Astrocyte (in vitro differentiated cells and primary cell): ENCODE measurements at places on chromosomes 4 and X. TPM values are rescaled to one million over a fixed set of nuclear protein-coding genes. Genes with fewer than 3 reads are reported as not detected.

DNA sequence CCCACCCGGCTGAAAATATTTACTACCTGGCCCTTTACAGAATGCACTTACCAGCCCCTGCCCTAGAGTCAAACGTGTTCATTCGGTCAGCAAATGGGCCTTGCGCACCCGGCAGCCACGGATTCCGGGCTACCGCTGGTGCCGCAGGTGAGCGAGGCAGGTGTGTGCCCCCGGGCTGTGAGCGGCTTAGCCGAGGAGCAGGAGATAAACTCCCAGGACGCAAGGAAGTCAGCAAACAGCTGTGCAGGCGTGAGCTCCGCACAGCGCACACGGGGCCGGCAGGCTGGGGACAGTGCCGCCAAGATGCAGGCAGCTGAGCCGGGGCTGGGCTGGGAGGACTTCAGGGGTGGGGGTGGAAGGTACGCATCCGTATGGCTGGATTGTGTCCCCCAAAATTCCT, 211.2 kb upstream of the PSAPL1 start:
- DNase-seq: no peak

GRCh38 chrX:108699368-108699767, 37.0 kb downstream of the IRS4 start:
- peak; percentile 2 for DNase-seq

- no peak for DNase-seq
Observed at GRCh38 chr4:41935652-41936021, 408 bp downstream of the TMEM33 start.

- no peak for DNase-seq
Observed at GRCh38 chr4:121998024-121998423, 46.2 kb upstream of the TRPC3 start.

GRCh38 chr4:147547314-147548056, 66.6 kb downstream of the EDNRA start:
- DNase-seq: peak; percentile 84

GRCh38 chr4:129246145-129246544, 150.2 kb downstream of the C4orf33 start:
- no peak for DNase-seq

GRCh38 chrX:41153957-41154356, 68.7 kb downstream of the USP9X start:
- DNase-seq: no peak

DNA sequence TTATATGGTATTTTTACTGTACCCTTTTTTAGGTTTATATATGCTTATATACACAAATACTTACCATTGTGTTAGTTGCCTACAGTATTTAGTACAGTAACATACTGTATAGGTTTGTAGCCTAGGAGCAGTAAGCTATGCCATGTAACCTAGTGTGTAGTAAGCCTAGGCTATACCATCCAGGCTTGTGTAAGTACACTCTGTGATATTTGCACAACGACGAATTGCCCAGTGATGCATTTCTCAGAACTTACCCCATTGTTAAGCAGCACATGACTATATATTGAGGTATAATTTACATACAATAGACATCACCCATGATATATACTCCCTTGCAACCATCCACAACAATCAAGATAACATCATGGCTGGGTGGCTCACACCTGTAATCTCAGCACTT, 40.1 kb downstream of the STAG2 start:
- no peak for DNase-seq

DNA sequence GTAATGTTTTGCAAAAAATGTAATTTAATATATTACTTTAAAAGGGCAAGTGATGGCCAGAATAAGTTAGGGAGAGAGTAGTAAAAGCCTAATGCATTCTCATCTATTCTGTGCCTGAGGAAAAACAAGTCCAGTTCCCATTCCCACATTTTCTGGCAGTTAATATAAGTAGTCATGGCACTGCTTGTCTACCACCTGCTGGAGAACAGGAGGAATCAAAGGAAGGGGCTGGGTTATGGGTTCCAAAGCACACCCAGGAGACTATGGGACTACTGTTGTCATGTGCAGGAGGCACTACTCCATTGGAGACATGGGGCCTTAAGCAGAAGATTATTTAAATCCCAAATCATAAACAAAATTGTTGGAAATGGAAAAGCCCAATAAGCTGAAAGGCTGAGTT, 2618.6 kb downstream of the ARAP2 start:
- DNase-seq: no peak

- DNase-seq: peak; percentile 45
Observed at GRCh38 chr4:7736436-7737267, 203.0 kb downstream of the AFAP1 start.

- DNase-seq: no peak
Observed at GRCh38 chr4:127113844-127114362, 518.9 kb upstream of the INTU start.

- peak; percentile 30 for DNase-seq
Observed at GRCh38 chrX:46587753-46588171, 14.2 kb downstream of the CHST7 start.

DNA sequence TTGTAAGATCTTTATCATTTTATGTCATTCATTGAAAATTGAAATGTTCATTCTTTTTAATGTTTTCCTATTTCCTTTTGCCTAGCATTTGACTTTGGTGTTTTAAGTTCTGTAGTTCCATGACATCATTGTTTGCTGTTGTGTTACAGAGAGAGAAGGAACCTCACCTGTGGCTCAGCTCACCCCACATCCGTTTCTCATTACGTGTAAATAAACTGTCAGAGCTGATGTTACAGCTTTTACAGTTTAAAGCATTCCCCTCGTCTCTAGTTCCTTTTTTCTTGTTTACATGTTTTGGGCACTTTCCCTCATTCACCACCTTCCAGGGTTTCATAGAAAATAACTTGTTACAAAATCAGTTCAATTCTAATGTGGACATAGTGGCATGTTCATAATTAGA, 137.2 kb downstream of the FNIP2 start:
- no peak for DNase-seq

DNA sequence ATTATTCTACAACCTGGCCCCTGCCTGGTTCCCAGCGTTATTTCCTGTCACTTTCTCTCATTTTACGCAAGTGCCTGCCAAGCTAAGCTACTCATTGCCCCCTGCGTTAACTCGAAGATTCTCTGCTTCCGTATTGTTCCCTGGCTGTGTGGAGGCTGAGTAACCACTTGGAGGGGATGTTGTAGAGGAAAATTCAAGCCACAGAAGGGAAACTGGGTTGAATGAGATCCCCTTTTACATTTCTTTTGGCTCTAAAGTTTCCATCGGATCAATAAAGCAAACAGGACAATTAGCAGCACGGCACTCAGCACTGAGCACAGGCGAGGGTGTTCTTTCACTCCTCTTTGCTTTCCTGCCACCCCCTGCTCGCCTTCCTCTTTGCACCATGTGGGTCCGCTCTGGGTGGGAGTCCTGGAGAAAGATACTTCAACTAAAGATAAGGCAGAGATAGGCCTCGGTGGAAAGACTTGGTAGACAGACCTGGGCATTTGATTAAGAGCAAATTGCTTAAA, 4.2 kb upstream of the TMSB4X start:
- peak; percentile 59 for DNase-seq

GRCh38 chr4:148854203-148854602, 412.0 kb upstream of the NR3C2 start:
- DNase-seq: no peak

GRCh38 chr4:137129441-137129840, 402.9 kb downstream of the PCDH18 start:
- DNase-seq: peak; percentile 35

- DNase-seq: no peak
Observed at GRCh38 chr4:42915484-42915883, 23.0 kb downstream of the GRXCR1 start.

GRCh38 chr4:32460972-32461371, 1740.8 kb downstream of the PCDH7 start:
- DNase-seq: no peak

DNA sequence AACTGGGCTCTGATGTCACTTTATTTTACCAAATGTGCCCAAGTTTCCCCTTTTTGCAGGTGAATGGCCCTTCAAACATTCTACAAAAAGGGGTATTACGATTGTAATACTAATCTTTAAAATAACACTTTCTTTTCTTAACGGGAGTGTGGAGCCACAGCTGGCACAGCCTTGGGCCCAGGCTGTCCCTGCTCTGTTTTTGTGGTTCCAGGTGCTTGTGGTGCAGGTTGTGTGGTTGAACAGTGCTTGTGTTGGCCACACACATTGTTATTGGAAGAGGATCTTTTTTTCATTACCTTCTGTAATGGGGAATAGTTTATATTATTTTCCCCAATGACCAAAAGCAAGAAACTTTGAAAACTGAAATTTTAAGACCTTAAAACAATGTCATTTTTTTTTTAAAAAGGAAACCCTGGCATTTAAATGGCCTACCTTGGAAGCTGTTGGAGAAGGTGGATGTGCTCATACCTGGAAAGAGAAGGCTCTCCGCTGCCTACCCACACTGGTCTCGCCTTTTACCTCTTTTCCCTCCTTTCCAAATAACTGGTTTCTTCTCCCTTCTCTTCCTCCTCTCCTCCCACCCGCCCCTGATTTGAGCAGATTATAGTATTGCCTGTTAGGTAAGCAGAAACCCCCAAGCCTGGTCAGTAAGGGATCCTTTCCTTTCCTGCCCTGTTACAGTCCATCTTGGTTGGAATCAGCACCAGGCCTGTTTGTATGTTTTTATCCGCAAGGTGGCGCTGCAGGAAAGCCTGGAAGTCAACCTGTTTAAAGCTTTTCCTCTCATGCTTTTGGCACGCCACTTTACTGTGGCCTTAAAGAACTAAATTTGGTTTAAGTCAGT, 28.6 kb downstream of the HADH start:
- DNase-seq: peak; percentile 45

DNA sequence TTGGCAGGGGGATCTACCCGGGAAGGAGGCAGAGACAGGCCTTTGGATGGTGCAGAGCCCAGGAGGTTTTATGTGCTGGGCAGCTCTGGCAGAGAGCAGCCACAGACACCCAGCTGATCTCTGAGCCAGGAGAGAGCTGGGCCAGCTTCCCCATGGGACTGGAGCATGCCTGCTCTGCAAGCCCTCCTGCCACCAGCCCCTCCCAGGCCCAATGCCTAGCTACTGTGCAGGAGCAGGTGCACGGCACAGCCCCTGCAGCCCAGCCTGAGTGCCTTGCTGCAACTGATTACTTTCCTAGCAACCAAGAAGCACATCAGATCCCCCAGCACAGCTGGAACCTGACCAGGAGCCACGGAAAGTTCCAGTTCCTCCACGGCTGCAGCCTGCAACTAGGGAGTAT, 57.8 kb upstream of the BEND2 start:
- no peak for DNase-seq

DNA sequence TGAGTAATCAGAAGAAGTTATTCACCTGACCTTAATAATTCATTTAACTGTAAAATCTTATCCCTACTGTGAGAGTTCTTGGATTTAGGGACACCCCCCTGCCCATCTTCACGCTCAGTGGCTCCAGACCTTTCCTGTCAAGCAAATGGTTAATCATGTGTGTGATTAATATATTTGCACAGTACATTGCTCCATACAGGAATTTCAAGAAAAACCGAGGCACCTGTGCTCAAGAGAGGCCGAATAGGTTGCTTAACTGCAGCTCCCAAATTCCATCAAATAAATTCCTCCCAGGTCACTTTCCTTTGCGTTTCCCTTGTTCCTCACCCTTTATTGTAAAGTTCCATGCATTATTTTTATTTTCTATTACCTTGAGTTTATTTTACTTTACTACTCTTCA, 119.5 kb downstream of the STOX2 start:
- DNase-seq: no peak

GRCh38 chr4:77268108-77268507, 111.1 kb downstream of the CCNG2 start:
- DNase-seq: no peak

- no peak for DNase-seq
Observed at GRCh38 chr4:101987623-101988243, 197.2 kb downstream of the BANK1 start.

- no peak for DNase-seq
Observed at GRCh38 chr4:48149827-48150370, 15.8 kb upstream of the TXK start.

DNA sequence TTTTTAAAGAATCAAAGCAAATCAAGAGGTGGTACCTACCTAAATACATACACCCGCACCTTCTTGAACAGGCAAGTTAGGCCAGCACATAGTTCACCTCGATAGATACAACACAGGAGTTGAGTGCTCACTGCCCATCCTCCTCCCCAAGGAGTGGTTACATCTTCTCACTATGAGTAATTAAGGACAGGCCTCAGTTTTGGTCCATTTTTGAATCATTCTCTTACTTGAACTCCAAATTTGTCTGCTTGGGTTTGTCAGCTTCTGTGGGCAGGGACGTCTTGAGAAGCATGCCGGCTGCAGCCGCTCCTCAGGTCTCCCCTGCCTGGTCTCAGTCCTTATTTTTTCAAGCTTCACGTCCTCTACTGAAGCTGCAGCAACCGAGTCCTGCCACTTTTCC, 190.6 kb upstream of the RBPJ start:
- DNase-seq: no peak

GRCh38 chrX:136130931-136131833, 16.2 kb upstream of the FHL1 start:
- peak; percentile 94 for DNase-seq

GRCh38 chrX:155086202-155086840, 15.0 kb downstream of the BRCC3 start:
- DNase-seq: no peak

DNA sequence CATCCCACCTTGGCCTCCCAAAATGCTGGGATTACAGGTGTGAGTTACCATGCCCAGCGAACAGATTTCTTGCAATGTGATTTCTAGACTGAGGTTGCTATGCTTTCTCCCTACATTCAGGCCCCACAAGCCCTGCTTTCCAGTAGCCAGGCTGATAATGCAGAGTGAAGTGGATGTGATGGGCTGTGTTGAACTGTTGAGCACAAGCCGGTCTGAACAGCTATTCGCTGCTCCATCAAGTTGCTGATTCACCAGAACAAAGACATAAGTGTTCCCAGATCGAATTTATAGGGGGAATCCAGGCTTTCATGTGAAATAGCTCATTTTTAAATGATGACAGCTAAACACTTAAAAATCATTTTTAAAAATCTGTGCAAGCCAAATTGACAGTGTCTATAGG, 8.0 kb downstream of the NIPAL1 start:
- DNase-seq: peak; percentile 11

GRCh38 chrX:24703185-24703494, 9.4 kb downstream of the POLA1 start:
- DNase-seq: no peak

DNA sequence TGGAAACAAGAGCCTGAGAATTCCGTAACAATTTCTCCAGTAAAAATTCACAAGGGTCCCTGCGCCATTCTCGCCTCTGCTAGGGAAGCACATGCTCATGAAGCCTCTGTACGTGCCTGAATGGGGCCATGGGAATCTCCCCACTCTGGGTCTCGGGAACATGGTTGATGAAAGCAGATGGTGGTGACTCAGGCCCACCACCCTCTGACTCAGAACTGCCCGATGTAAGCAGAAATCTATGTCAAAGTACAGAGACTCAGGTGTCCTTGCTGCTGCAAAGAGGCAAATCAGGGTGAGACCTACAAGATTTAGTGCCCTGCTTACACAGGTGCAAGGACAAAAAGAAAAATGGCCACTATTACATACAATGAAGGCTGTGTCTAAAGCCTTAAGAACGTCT, 65.0 kb downstream of the SCD5 start:
- DNase-seq: peak; percentile 76

- DNase-seq: no peak
Observed at GRCh38 chr4:186040316-186040715, 28.6 kb upstream of the TLR3 start.

Gene GAGE2A
- total RNA-seq: not detected in 2 replicates

Gene TCEAL1
- total RNA-seq: 9.6 and 12.3 TPM in 2 replicates

Gene CCDC120
- 6.3 and 8.2 TPM in 2 replicates for total RNA-seq

Gene SULT1B1
- 0.11 and 0.24 TPM in 2 replicates for total RNA-seq

Gene TMEM35A
- total RNA-seq: 0.77 and 0.89 TPM in 2 replicates

Gene AKAP14
- total RNA-seq: not detected in 2 replicates

Gene TXK
- total RNA-seq: 0.50 TPM in 1 of 2 replicates, not detected in the other

Gene CEP44
- total RNA-seq: 11.5 and 12.0 TPM in 2 replicates

Gene SLC4A4
- 3.0 and 3.7 TPM in 2 replicates for total RNA-seq

Gene OPN1MW3
- not detected in 2 replicates for total RNA-seq

Gene NHSL2
- 13.0 and 14.8 TPM in 2 replicates for total RNA-seq

Gene OPHN1
- total RNA-seq: 3.7 and 5.1 TPM in 2 replicates

Gene GAGE12J
- total RNA-seq: not detected in 2 replicates
